ENCODE measurements at places on chromosomes 4 and X.

DNA sequence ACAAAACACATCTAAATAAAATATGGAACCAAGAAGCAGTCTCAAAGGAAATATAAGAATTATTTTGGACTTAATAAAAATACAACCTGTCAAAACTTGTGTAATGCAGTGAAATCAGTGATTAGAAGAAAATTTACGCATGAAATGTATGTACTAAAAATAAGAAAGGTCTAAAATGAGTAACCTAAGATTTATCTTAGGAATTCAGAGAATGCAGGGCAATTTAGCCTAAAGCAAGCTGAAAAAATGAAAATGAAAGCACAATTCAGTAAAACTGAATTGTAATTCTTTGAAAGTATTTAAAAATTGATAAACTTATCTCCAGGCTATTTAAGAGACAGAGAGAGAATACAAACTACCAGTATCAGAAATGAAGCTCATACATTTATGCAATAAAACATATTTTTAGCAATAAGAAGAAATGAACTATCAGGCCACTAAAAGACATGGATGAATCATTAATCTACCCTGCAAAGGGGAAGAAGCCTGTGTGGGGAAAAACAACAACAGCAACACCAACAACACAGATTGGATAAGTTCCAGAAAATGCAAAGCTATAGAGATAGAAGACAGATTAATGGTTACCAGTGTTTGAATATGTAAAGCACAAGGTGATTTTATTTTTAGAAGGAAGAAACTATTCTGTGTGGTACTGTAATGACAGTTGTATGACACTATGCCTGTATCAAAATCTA lies 442.0 kb upstream of the ADGRL3 start:
- DNase-seq, result no peak

DNA sequence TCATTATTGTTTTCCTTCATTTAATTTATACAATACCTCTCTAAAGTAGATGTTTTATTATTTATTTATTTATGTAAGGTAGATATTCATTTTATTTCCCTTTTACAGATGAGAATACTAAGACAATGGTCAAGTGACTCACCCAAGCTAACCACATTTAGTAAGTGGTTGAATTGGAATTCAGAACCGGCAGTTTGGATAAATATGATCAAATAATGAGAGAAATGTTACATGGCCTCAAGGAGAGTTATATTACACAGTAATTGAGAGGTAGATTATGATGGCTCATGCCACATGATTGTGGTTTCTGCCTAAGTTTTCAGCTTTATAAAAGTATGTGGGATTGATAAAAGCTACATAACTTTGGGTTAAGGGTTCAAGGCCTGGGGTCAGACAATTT lies 239.4 kb upstream of the BOD1L1 start:
- no peak for DNase-seq

- DNase-seq, result no peak
These were observed 53.3 kb downstream of the JADE1 start for GRCh38 chr4:128862608-128863311.

DNA sequence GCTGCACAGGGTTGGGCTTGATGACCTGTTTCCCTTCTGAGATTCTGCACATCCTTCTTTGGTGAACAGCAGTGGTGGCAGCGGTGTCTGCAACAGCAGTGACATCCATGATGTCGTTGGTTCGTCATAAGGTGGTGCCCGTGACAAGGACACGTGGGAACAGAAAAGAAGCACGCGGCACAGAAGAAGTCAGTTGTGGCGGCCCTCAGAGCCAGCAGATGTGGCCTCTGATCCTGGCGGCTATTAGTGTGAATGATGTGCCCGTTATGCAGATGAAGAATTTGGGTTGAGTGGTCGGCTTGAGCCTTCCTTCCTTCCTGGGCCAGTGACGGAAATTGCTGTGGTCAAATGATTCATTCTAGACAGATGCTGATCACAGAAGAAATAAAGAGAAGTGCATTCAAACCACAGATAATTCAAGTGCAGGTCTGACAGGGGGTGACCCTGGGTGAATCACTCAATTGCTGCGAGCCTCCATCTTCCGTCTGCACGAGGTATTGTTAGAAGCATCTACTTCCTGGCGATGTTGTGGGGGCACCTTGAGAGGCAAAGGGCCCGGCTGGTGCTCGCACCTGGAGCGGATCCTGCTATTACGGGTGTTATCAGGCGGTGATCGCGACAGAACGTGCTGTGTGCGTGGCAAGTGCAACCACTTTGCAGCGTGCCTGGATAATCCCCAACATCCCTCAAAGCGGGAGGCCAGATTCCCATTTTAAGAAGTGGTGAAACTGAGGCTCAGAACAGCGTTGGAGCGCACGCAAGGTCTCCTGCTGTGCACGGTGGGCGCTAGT lies 215.2 kb upstream of the PSAPL1 start:
- peak; percentile 27 for DNase-seq

Data from activated effector memory CD4-positive, alpha-beta T cell treated with Interleukin-2 at 50 U/mL for 16 hours (primary cell).